ENCODE measurements at places on chromosomes 2 and 18. TPM values are rescaled to one million over a fixed set of nuclear protein-coding genes. Genes with fewer than 3 reads are reported as not detected.

The PLGLB1 gene
- total RNA-seq = 0.38 TPM

The ACKR3 gene
- total RNA-seq = 20.2 TPM

The FHOD3 gene
- 2.8 TPM for total RNA-seq

The PIEZO2 gene
- total RNA-seq = 0.51 TPM

The MAP2 gene
- total RNA-seq = 0.82 TPM

The NR4A2 gene
- total RNA-seq = 2.9 TPM

The L3MBTL4 gene
- total RNA-seq = not detected

The ERICH2 gene
- total RNA-seq = not detected
